ENCODE measurements at places on chromosomes 1 and 21.

DNA sequence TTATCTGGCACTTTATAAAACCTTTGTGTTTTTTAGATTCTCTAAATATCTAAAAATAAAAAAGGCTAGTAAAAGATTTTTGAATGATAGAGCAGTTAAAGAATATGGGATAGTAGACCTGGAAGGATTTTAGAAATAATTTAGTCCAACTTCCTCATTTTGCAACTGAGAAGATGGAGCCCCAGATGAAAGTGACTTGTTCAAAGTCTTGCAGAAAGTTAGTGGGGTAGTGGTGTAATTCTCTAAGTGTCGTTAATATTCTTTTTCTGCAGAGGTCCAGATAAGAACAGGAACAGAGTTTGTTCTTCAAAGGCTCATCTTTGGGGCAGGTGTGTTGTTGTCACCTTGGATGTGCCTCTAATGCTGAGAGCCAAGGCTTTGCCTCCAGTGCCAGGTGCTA is 159.5 kb downstream of the DISC1 start:
- no peak for DNase-seq

GRCh38 chr1:82048596-82048995 is 247.9 kb downstream of the ADGRL2 start:
- DNase-seq, result no peak

GRCh38 chr21:44478124-44478800 is 23.0 kb downstream of the LRRC3 start:
- no peak for DNase-seq

DNA sequence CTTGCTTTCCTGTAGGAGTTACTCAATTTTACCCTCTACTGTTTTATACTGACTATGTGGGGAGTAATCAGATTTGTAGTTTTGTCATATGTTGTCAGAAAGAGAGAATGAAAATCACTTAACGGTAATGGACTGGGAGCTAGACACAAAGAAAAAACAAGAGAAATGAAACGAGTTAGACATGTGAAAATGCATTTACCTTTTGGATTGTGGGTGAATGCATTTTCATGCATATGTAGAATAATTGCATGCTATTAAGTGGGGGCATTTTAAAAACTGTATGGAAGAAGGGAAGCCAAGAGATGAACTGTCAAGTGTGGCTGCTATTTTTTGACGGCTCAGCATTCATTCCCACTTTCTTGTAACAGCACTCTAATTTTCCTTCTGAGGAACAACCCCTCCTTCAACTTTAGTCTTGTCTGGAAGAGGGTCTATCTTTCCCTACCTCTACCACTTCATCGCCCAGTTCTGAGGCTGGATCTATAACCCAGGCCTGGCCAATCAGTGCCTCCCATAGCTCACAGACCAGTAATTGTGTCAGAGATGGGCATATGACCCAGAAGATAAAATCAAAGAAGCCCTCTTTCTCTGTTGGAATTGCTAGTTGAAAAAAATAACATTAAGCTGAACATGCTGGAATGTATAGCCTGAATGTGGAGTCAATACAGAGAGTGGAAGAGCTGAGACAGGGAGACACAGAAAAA is 5.2 kb upstream of the ZNF697 start:
- DNase-seq, result no peak

DNA sequence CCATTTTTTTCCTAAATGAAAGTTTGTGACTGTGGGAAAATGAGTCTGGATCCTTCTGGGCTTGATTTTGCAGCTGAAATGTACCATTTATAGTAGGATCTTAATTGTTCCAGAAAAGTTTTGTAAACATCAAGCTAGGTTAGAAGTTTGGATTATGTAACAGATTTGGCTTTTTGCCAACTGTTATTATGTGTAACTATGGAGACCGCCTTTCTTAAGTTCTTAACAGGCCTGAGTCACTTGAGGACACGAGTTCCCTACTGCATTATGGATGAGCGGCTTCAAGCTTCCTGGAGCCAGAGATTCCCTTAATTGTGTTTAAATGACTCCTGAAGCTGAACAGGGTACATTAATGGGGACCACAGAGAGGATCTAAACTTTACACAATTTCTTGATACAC is 22.2 kb downstream of the SLC25A33 start:
- DNase-seq, result no peak

- no peak for DNase-seq
Observed at GRCh38 chr1:190808035-190808434, 330.4 kb upstream of the BRINP3 start.

DNA sequence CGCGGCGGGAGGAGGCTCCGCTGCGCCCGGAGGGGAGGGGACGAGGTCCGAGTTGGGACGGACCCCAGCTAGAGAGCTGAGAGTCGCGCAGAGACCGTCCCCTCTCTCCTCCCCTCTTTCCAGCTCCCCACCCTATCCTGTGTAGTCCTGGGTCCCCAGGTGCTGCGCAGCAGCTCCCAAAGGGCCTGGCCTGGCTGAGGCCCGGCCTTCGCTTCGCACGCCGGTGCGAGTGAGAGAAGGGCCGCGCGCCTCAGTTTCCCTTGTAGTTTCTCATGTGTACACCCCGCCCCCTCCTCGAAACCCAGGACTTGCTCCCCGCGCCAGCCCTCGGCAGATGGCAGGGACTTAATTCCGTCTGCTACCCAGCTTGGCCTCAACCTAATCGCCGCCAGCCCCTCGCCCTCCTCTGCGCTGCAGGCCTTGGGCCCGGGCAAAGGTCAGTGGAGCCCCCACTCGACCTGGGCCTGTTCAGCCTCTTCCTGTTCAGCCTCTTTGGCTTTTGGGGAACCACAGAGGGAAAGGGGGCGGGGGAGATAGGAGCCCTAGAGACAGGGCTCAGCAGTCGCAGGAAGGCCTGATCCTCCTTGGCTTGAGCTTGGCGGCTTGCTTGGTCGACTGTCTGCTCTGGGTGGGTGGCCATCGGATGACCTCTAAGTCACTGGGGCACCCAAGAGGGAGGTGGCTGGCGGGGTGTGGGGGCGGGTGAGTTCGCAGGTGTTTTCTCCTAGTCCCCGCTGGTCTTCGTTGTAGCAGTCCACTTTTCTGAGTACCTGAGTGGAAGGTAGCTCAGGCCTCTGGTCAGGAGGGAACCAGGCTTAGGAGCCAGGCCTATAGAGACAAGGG is 1.0 kb downstream of the ZNF687 start:
- DNase-seq, result no peak

DNA sequence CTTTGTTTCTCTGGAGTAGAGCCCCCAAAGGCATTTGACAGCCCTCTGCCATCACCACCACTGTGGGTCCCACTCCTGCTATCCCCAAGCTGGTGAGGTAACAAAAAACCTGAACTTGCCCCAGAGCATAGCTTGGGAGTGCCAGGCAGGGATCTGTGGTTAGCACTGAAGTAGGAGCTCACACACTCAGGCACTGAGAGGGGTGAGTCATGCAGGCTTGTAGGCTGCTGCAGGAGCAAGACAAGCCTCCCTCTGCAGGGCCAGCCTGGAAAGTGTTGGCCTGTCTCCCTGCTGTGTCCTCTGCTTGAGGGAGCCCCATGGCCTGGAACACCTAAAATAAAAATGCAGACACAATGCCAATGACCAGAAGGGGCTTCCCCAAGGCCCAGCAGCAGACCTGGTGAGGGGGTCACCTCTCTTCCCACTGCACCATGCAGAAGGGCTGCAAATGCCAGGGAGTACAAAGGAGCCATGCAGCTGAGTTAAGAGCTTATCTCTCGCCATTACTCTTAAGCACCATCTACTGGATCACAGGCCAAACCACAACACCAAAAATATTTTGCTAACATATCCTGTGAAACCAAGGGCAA is 108.9 kb upstream of the POGK start:
- no peak for DNase-seq

GRCh38 chr1:27616441-27616840 is 12.5 kb upstream of the AHDC1 start:
- DNase-seq, result no peak

GRCh38 chr21:28016571-28016970 is 976.1 kb downstream of the LTN1 start:
- DNase-seq, result no peak

- no peak for DNase-seq
Observed at GRCh38 chr1:78009836-78010235, 5.1 kb downstream of the DNAJB4 start.

DNA sequence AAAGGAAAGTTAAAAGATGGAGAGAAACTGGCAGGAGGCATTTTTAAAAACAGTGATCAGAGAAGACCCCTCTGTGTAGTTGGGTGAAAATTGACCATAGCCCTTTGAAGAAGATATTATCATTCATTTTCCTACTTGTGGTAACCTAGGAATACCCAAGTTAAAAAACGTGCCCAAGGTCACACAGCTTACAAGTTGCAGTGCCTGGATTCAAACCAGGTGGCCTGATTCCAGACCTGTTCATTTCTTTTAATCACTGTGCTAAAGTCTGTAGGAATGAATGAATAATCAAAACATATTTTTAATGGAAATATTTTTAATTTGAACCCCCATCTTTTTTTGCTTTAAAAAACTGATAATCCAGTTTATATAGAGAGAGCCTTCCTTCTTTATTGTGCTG is 35.6 kb downstream of the MARK1 start:
- no peak for DNase-seq

GRCh38 chr1:108117945-108118902 is 81.9 kb downstream of the SLC25A24 start:
- no peak for DNase-seq

- DNase-seq, result no peak
Observed at GRCh38 chr1:203058676-203058935, 27.2 kb downstream of the MYOG start.

DNA sequence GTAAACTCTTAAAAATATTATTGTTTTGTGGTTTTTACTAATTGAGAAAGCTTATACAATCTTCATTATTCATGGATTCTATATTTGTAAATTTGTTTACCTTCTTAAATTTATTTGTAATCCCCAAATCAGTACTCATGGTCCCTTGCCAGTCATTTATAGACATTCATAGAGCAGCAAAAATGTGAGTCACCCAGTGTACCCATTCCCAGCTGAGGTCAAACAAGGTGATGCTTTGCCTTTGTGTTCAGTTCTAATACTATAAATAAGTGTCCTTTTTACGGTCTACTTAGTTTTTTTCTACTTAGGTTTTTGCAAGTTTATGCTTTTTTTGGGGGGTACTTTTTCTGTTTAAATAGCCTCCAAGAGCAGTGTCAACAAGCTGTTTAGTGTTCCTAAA is 36.1 kb downstream of the SORT1 start:
- no peak for DNase-seq

GRCh38 chr1:193919827-193920226 is 733.4 kb upstream of the B3GALT2 start:
- DNase-seq, result no peak

GRCh38 chr1:204196068-204196795 is at the start of gene KISS1:
Gene KISS1, minus strand, starts transcription at chr1:204196491. Its CDS starts 3,615 bp downstream, at chr1:204192876.
- no peak for DNase-seq

- DNase-seq, result peak; percentile 9
Observed at GRCh38 chr1:244599937-244600350, 53.0 kb upstream of the DESI2 start.

- DNase-seq, result no peak
Observed at GRCh38 chr1:12075195-12076114, 12.4 kb downstream of the TNFRSF8 start.

DNA sequence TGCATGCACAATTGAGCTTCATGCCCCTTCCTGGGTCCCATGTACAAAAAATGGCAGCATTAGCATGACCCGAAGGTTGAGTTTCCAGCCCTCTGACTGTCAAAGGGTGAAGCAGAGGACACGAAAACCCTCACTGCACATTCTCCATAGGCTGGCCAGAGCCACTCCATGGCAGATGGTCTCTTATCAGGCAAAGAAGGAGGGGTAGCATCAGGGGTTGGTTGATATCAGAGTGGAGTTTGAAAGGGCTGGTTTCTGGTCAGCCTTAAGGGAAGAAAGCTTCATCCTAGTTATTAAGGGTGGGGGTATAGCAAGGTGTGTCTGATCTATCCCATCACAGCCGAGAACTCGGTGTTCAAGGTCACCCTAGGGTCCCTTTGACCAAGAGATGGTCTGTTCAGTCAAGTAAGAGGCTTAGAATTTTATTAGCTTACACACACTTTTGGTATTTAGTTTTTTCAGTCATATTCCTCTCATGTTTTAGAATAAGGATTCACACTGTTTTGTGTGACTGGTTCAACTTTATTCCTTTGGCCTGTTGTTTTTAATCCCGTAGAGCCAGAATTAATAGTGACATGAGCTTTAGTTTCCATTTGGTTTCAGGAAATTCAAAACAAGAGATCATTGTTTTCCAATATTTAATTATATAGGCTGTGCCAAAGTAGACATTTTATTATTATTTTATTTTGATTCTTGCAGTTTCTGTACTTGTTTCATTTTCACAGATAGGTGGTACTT is 199.9 kb upstream of the FMN2 start:
- DNase-seq, result no peak

- no peak for DNase-seq
Observed at GRCh38 chr1:9558946-9559545, 19.8 kb downstream of the SLC25A33 start.

DNA sequence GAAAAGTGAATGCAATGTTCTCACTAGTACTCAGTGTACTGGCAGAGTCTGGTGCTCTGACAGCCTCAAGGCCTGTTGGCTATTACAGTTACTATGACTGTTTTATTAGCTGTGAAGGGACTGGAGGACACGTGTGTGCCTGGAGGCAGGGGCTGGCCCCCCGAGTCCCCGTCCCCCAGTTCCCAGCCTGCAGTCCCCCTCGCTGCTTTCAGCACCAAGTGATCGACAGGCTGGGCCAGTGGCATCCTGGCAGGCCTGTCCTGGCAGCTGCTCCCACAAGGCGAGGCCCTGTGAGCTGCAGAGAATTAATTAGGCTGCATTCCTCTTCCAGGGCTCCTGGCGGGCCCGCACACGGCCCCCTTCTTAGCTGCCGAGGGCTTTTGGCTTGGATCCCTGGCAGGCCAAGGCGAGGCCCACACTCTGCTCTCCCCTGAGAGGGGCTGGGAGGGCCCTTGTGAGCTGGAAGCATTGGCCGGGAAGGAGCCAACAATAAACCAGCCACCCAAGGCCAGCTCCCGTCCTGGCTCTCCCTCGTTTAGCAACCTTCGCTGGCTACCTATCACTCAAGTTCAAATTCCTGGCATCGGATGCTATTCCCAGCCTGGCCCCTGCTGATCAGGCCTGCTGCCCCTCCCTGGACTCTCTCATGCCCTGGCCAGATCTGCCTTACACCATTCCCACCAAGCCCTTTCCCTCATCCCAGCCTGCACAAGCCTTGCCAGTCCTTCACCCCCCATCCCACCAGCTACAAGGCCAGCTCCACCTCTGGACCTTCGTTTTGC is 9.8 kb downstream of the EDN2 start:
- DNase-seq, result no peak

DNA sequence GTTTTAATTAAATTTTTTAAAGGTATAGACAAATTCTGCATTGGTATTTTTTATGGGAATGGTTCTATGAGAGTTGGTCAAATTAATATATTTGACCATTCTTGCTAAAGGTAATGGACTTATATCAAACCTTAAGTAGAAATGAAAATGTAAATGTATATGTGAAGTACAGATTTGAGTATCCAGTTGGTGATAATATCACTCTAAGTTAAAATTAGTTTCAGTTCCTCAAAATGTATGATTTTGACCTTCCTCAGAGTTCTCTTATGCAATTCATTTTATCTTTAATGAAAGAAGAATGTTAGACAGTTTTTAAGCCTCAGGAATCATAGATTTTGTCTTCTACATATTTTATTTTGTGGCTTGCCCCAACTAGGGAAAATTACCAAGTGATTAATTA is 1291.5 kb upstream of the B3GALT2 start:
- DNase-seq, result no peak

- no peak for DNase-seq
Observed at GRCh38 chr1:101235216-101235695, 1.6 kb upstream of the S1PR1 start.

GRCh38 chr1:20751462-20751990 is 19.0 kb upstream of the SH2D5 start:
- no peak for DNase-seq
